ENCODE measurements at places on chromosomes 2 and 18.

- no peak for DNase-seq
These were observed 150.6 kb upstream of the AGAP1 start for GRCh38 chr2:235343156-235343774.

DNA sequence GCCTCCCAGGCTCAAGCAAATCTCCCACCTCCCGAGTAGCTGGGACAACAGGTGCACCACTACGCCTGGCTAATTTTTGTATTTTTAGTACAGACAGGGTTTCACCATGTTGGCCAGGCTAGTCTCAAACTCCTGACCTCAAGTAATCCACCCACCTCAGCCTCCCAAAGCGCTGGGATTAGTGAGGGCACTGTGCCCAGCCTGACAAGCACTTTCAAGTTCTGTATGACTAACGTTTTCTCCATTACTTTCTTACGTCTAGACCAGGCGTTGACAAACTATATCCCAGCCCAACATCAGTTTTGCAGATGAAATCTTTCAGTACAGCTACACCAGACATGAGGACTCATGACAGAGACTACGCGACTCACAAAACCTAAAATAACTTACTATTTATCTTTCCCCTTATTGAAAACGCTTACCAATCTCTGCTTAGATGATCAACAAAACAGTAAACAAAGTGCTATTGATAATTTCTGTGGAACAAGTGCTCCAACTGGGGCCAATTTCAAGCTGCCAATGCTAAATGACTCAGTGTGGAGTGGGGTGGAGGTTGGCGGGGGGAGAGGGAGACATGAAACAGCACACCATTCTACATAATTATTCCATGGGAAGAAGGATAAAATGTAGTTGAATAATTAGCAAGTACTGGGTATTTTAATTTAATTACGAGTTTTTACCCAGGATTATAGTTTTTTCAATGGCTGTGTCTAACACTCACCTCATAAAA, 59.1 kb downstream of the SAP130 start:
- no peak for DNase-seq

DNA sequence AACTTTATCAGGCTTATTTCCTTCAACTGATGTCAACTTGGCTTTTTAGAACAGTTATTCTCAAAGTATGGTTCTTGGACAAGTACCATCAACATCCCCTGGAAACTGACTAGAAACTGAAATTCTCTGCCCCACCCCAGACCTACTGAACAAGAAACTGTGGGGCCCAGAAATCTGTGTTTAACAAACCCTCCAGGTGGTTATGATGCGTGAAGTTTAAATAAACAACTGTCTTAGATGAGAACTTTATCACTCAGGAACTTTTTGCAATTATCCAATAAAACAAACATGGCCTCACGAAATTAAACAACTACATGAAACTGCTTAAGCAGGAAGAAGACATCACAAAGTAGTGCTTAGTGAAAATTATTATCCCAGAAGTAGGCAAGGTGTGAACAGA, 4.4 kb downstream of the HIBCH start:
- DNase-seq: no peak

DNA sequence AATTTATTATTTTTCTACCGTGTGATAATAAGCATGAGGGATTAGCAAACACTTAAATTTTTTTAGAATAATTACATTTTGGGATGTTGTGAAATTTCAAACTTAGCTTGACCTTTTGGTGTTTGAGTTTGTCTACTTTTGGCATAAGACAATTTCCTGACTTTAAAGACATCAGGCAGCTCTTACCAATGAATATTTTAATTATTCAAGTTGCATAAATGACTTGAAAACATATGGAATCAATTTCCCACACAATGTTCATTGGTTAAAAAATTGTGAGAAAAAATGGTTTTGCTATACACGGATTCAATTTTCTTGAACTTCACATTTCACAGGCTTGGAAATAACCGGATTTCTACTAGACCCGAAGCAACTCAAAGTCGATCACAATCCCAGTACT, 243.4 kb downstream of the IKZF2 start:
- DNase-seq: no peak

DNA sequence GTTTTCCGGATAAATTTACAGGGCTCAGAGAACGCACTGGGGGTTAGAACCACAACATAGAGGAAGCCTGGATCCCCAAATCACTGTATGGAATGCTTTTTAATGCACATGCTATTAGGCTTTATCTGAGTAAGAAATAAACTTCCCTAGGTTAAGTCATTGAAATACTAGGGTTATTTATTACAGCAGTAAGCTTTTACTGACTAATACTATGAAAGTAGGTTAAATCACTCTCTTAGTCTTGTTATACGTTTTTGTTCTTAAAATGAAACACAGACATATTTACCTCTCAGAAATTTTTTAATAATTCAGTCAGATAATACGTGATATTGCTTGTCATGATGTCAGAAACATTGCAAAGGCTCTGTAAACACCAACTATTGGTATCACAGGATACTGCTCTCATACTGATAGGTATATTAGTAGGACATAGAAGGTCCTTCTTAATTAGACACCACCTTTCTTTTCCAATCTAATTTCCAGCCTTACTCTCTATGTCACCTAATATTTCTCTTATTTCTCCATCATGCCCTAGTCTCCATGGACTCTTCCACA, 162.7 kb upstream of the NYAP2 start:
- no peak for DNase-seq

GRCh38 chr2:61575447-61575859, 37.3 kb upstream of the XPO1 start:
- no peak for DNase-seq

GRCh38 chr2:26035090-26035743, 1.3 kb downstream of the RAB10 start:
- DNase-seq: no peak

DNA sequence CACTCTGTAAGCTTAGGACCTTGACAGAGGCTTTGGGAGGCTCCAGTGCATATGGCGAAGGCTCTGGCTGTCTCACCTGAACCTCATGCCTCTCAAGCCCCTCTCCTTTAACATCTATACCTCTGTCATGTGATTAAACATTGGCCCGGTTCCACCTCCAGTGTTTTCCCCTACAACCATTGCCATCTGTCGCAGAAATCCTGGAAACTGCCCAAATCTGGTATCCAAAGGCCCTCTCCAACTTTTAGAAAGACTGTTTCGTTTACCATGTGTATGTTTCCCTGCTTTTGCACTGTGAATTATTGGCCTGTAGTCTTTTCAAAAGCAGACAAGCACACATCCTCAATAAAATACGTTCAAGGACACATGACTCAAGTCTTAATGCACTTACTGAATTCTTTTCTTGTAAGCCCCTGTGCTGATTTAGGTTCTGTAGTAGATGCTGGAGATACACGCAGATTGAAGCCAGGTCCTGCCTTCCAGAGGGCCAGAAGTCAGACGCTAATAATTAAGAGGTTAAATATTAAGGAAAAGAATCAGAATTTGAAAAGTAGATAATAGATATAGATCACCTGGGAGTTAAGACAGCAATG, 386.4 kb upstream of the SLC14A2 start:
- no peak for DNase-seq

DNA sequence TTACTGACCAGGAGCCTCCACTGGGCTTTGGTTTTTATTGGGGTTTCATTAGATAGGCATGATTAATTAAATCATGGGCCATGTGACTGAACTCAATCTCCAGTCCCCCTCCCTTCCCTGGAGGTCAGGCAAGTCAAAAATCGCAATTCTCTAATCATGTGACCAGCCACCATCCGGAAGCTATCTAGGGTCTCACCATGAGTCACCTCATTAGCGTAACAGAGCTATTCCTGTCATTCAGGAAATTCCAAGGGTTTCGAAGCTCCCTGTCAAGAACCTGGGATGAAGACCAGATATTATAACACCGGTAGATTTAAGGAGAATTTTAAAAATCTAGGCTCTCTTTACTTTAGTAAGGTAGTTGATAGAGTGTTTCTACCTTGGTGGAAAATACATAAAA, 180.3 kb upstream of the TCF4 start:
- DNase-seq: no peak

DNA sequence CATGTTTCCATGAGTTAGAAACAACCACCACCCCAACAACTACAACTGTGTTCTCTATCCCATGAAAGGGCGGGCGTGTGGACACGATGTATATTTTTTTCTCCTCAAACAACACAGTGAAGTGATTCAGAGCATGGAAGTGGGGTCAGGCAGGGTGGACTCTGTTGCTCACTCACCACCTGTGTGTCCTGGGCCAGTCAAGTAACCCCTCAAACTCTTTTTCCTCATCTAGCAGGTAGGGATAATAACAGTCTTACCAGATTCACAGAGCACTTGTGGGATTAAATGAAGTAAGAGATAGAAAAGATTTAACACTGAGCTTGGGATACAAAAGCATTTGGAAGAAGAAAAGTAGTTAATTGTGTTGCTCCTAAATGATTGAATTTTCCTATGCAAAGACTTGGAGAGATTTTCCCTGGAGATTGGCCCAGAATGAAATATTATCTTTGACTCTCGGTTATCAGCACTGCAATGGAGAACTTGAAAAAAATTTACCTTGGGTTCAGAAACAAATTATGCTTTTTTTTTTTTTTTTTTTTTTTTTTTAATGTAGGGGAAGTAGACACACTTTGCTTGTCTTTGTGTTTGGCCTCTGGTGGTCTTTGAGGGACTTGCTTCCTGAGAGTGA, 161.9 kb upstream of the EPAS1 start:
- no peak for DNase-seq

DNA sequence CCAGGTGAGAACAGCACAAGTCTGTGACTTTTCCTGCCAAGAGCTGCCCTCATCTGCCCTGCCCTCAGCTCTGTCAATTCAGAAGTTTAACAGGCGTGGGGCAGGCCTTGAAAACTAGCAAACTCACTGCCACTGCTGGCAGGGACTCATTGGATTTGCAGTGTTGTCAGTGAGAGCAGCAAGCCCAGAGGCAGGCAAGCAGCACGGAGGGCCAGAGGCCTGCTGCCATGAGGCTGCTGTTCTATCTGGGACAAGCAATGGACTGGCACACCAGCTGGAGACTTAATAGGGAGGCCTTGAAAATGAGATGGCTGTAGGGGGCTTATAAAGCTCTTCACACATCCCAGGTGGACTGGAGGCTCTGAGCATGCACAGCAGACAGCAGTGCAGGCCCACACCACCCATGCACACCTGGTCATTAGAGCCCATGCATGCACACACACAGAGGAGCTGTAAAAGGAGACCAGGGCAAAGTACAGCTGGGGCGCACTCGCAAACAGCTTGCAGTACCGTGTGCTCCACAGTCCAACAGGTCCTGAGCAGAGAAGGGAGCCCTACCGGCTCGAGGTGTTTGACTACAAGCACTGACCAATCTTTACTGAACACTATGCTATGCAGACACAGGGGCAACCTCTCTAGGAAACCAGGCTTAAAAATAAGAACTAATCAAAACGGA, 28.7 kb downstream of the MGAT4A start:
- no peak for DNase-seq

- no peak for DNase-seq
These were observed 177.5 kb downstream of the MTCL1 start for GRCh38 chr18:8882632-8883408.

GRCh38 chr2:227517724-227518123, 45.8 kb downstream of the AGFG1 start:
- no peak for DNase-seq

DNA sequence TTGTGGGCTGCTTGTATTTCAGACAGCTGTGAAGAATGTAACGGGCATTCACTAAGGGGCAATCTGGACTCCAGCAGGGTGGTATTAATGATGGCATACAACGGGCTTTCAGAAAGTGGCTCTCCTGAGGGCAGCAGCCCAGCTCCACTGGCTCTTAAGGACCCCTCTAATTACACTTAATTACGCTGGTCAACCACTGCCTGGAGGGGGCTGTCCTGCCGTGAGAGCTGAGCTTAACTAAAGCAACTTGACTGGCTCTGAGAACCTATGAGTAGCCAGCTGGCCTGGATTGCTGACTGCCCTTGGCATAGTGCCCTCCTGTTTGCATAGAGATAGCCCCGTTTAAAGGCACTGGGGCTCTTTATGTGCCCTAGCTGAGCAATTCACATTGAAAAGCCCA, 3.8 kb downstream of the LIPG start:
- DNase-seq: no peak

GRCh38 chr2:23603581-23603980, 218.6 kb downstream of the KLHL29 start:
- DNase-seq: no peak

- DNase-seq: no peak
These were observed 5.2 kb downstream of the TTC27 start for GRCh38 chr2:32633040-32633439.

- no peak for DNase-seq
These were observed 131.0 kb downstream of the DPP4 start for GRCh38 chr2:161943011-161943410.

- DNase-seq: no peak
These were observed 40.5 kb downstream of the CYP20A1 start for GRCh38 chr2:203279288-203279687.

GRCh38 chr18:3441290-3441689, 8.7 kb upstream of the TGIF1 start:
- DNase-seq: no peak

- no peak for DNase-seq
These were observed 45.6 kb downstream of the MTCL1 start for GRCh38 chr18:8750954-8751415.

- DNase-seq: no peak
These were observed 29.5 kb upstream of the ODC1 start for GRCh38 chr2:10477443-10478297.

DNA sequence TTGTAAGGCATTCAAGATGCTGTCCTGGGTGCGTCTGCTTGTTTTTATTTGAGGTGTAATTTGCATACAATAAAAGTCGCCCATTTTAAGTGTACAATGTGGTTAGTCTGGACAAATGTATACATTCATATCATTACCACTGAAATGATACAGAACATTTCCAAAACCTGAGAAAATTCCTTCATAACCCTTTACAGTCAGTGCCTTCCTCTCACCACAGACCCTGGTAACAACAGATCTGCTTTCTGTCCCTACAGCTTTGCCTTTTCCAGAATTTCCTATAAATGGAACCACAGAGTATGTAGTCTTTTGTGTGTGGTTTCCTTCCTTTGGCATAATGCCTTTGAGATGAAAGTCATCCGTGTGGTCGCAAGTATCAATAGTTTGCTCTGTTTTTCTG, 45.8 kb upstream of the NFU1 start:
- no peak for DNase-seq

GRCh38 chr2:215722125-215722524, 286.3 kb upstream of the FN1 start:
- no peak for DNase-seq

DNA sequence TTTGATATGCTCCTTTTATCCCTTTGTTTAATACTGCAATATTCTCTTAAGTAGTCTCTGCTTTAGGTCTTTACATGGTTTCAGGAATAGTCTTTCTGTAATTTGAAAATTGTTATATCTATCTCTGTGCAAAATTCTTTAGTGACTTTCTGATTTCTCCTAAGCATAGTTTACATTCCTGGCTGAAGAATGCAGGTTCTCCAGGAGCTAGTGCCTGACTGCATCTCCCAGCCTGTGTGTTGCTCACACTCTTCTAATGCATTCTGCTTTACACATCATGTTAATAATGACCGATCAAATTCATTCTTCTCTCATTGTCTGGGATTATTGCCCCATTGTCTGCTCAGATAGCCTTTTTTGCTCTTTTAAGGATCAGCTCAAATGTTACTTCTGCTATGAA, 1349.2 kb downstream of the DSC3 start:
- DNase-seq: no peak
